ENCODE measurements at places on chromosomes 13 and 19.

GRCh38 chr13:53200075-53200474, 171.5 kb downstream of the OLFM4 start:
- no peak for DNase-seq

DNA sequence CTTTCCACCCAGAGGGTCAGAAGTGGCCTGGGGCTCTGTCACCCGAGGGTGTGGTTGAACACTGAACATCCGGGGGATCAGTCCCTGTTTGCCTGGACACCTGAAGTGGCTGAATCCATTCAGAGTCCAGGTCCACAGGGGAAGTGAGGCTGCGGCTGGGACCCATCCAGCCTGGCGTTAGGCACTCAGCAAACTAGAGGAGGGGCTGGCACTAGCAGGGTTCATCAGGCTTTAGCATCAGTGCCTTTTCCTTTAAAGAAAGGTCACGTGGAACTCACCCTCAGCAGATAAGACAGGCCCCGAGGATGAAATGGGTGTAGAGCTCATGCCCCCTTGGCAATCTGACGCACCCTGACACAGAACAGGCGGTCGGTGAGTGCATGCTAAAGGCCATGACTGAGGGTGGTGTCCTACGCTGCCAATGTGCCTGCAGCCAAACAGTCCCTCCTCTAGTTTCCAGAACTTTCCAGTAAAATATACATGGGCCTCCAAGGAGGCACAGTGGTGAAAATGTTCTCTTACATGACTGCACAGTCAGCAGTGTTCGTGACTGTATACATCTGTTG, 72.4 kb upstream of the ARHGEF7 start:
- no peak for DNase-seq

DNA sequence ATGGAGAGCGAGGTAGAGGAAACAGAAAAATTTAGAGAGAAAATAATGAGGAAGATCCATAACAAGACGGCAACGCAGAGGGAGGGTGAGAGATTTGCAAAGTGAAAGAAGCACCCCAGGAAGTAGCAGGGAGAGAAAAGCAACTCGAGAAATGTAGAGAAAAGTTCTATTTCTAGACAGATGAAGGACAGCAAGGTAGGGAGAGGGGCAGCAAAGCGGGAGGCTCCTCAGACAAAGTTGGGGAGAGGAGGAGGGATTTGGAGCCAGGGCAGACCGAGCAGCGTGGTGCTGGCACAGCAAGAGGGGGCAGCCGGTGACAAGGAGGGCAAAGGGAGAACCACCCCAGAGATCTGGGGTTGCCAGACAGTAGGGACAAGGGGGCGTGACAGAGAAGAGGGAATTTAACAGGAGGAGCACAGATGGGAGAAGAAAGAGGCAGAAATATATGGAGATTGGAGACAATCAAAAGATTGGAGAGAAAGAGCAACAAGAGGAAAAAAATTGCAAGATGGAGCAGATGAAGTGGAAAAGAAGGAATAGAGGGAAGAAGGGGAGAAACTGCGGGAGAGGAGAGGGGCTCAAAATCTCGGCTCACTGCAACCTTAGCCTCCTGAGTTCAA, 989 bp downstream of the ZNF766 start:
- DNase-seq = no peak

DNA sequence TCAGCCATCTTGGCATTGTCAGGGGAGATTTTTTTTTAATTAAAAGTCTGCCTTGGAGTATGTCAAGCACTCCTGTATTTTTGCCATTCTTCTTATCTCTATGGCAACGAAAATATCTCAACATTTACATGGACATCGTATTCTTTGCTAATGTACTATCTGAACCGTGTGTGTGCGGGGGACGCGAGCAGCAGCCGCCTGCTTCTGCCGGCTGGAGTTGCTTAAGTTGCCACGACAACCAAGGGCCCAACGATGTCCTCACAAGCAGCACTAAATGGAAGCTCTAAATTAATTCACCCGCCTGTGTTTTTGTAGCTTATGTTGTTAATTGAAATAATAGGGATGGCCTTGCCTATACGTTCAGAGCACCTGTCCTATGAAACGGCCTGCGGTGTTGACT, 309.5 kb downstream of the TEX29 start:
- DNase-seq = no peak

GRCh38 chr13:20356444-20356843, 124.3 kb upstream of the GJB6 start:
- DNase-seq = no peak

DNA sequence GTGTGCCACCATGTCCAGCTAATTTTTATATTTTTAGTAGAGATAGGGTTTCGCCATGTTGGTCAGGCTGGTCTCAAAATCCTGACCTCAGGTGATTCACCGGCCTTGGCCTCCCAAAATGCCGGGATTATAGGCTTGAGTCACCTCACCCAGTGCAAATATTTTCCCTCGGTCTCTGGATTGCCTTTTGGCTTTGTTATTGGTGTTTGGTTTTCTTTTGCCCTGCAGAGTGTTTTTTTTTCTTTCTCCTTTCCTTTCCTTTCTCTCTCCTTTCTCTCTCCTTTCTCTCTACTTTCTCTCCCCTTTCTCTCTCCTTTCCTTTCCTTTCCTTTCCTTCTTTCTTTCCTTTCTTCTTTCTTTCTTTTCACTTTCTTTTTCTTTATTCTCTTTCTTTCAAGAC, 33.2 kb downstream of the KDM4B start:
- DNase-seq = no peak

DNA sequence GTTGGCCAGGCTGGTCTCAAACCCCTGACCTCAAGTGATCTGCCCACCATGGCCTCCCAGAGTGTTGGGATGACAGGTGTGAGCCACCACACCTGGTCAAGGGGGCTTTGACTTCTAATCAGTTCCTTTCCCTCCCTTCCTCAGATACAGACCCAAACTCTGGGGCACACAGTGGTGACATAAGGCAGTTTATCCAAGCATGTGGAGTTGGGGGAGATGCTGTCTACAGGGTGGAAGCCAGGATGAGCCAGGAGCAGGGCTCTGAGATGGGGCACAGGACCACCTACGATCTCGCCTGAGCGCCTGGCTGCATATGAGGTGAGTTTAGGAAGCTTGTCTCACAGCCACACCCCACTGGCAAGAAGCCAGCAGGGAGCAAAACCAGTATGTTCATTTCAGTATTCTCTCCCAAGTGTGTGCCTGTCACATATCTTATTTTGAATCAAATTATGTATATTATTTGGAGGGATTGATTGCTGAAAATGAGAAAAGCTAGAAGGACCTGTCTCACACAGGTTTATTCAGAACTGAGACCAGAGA, 67.7 kb downstream of the KCTD15 start:
- no peak for DNase-seq

DNA sequence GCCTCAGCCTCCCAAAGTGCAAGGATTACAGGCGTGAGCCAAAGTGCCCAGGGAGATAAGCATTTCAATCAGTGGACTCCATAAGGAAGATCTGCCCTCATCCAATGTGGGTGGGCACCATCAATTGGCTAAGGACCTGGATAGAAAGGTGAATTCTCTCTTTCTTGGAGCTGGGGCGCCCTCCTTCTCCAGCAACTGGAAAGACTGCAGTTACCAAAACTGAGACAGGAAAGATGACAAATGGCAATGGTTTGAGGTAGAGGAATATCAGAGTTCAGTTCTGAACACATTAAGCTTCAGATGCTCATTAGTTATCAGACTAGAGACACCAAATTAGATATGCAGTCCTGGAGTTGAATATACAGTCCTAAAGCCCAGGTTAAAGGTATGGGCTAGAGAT, 10.5 kb upstream of the ELF1 start:
- no peak for DNase-seq

- no peak for DNase-seq
These were observed 3.8 kb downstream of the APLP1 start for GRCh38 chr19:35872180-35872579.

DNA sequence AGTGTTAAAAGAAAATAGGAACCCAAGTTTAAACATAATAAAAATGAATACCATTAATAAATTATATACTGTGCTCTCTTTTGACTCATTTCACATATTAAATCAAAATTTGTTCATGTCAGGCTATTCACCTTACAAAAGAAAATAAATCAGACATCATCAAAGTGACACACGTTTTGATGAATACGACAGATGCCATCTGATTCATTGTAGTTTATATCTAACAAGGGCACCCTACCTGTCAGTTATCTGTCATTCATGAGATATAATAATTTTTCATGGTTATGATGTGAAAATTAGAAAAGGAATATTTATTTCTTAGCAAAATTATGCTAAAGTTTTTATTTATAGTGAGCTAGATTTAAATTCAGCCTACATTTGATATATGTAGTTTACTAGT, 188.1 kb upstream of the PCDH17 start:
- DNase-seq = no peak

DNA sequence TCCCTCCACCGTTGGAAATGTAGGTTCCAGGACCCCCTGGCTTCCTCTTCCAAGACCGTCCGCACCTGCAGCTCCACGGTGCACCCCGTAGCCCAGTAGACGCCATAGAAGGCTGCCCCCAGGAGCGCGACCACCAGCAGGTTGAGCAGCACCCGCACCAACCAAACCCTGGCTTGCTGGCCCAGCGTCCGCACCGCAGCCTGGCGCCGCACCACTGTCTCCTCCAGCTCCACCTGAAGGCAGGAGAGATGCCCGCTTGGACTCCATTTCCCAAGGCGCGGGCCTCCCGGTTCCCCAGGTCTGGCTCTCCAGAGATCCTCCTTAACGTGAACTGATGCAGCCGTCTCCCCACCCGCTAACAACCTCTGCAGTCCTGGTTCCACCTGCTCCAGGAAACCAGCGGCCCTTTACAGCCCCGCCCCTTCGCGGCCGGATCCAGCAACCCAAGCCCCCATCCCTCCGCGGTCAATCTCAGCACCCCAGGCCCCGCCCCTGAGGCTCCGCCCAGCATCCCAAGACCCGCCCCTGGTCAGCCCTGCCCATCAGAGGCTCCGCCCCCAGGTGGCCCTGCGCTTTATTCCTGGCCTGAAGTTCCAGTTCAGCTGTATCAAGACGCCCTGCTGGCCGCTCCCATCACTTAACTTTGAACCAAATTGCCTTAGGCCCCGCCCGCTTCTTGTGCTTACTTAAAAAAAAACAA, 5.0 kb upstream of the LENG1 start:
- DNase-seq = no peak

- no peak for DNase-seq
These were observed 24.7 kb downstream of the CILP2 start for GRCh38 chr19:19562665-19563347.

- DNase-seq = no peak
These were observed 6.2 kb downstream of the TLE6 start for GRCh38 chr19:2983351-2984214.

DNA sequence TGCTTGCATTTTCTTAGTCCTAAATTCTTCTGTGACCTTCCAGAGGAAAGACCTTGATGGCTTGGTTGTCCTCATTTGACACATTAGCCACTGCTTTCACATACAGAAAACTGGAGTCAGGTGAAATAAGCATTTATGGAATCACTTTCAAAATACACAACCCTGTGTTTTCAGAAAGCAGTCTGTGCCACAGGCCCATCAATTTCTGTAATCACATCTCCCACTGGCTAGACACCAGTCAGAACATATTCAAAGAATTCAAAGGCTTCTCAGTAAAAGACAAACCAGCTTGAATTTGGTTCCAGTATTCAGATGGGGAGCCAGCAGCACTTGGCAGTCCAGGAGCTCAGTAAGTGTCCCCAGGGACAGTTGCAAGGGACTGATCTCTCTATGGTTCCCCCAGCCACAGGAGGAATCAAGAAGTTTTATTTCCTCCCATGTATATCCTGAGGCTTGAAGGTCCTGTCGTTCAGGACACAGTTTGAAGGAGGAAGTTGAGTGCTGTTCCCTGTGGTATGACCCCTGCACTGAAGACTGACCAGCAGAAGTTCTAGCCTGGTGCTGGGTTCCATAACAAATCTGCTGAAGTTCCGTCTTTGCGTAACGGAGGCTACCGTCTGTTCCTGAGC, 214.3 kb downstream of the FOXO1 start:
- DNase-seq = no peak

DNA sequence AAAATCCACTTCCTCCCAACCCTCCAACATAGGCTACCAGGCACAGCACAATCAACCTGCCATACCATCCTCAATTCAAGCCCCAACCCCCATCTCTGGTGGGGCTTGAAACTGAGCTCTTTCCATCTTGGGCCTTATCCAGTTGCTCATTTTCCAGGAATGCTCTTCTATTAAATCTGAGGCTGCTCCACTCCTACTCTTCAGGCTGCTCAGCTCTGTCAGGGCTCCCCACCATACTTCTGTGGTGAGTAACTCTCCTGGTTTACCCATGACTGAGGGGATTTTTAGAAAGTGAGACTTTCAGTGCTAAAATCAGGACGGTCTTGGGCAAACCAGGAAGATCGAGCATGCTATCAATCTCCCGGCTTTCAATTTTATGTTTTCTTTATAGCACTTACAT, 512.8 kb downstream of the LMO7 start:
- DNase-seq = no peak

- no peak for DNase-seq
These were observed 65.2 kb downstream of the DACH1 start for GRCh38 chr13:71801781-71802180.

- DNase-seq = no peak
These were observed at the start of gene KHSRP for GRCh38 chr19:6424195-6424938. Gene KHSRP, minus strand, starts transcription at chr19:6424811. Its CDS starts 110 bp downstream, at chr19:6424701.

- DNase-seq = no peak
These were observed 8.5 kb downstream of the CDX2 start for GRCh38 chr13:27960362-27961226.

GRCh38 chr13:89375839-89376238, 1704.7 kb downstream of the SLITRK5 start:
- no peak for DNase-seq

GRCh38 chr13:39312596-39312995, 274.3 kb downstream of the NHLRC3 start:
- DNase-seq = no peak

GRCh38 chr19:2242092-2242537, 5.5 kb downstream of the SF3A2 start:
- DNase-seq = no peak

DNA sequence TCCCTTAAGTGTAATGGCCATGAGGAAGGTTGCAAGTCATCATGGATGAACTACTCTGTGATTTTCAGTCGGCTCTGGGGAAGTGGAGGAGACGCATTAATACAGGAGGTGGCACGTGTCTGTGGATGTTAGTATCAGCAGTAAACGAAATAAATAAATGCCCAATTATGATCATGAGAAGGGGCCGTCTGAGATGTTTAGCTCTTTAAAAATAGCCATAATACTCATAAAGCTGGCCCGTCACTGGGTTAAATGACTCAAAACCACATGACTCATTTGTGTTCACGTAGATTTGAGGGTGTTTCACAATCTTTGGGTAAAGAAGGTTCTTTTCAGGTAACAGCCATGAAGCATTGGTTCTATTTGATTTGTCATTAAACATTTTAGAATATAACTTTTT, 620.6 kb downstream of the GPC6 start:
- DNase-seq = no peak

Data from stimulated activated CD8-positive, alpha-beta memory T cell treated with anti-CD3 and anti-CD28 coated beads, Interleukin-15, amount 100 ng/mL, for 1 hour (primary cell).